ENCODE measurements at places on chromosomes 7 and 10. TPM values are rescaled to one million over a fixed set of nuclear protein-coding genes. Genes with fewer than 3 reads are reported as not detected.

CPA1 gene
- total RNA-seq = not detected

HMX3 gene
- total RNA-seq = not detected

PKD1L1 gene
- total RNA-seq = 0.78 TPM

PLEKHS1 gene
- total RNA-seq = not detected

CFAP43 gene
- total RNA-seq = 0.16 TPM

TRIL gene
- total RNA-seq = not detected

CDCA7L gene
- 48.7 TPM for total RNA-seq

FGL2 gene
- 7.0 TPM for total RNA-seq

CPN1 gene
- not detected for total RNA-seq

CYP3A4 gene
- total RNA-seq = not detected

THSD7A gene
- not detected for total RNA-seq

HACD1 gene
- 0.63 TPM for total RNA-seq

HOXA6 gene
- not detected for total RNA-seq

ADIRF gene
- not detected for total RNA-seq

TAS2R5 gene
- 3.6 TPM for total RNA-seq

CLDN3 gene
- total RNA-seq = not detected

ZNF248 gene
- 18.8 TPM for total RNA-seq

FGFBP3 gene
- total RNA-seq = 10.2 TPM

FBXL13 gene
- total RNA-seq = 2.5 TPM

C7orf33 gene
- total RNA-seq = not detected

CALHM3 gene
- not detected for total RNA-seq

ST8SIA6 gene
- not detected for total RNA-seq

SPOCK2 gene
- total RNA-seq = 578 TPM

ZNF316 gene
- total RNA-seq = 77.9 TPM

RAPGEF5 gene
- total RNA-seq = not detected

SBDS gene
- total RNA-seq = 102 TPM

XRCC2 gene
- 1.1 TPM for total RNA-seq

Data from naive thymus-derived CD8-positive, alpha-beta T cell (primary cell).